ENCODE measurements at places on chromosomes 12 and 14. TPM values are rescaled to one million over a fixed set of nuclear protein-coding genes. Genes with fewer than 3 reads are reported as not detected.

GRCh38 chr14:60349663-60350365, 100.8 kb downstream of the PPM1A start:
- no peaks in the 10 kb centered on the region for H3K27me3 ChIP-seq
- H3K27ac ChIP-seq = no peak overlapping the region
- DNase-seq = peak; percentile 49
- H3K4me3 ChIP-seq = peak overlapping the region; percentile 6

The TSHR gene
- total RNA-seq = 0.84 TPM

The DCTN2 gene
- total RNA-seq = 130 TPM

The TMCC3 gene
- 16.1 TPM for total RNA-seq
